Psoas muscle (tissue), 8 donors: ENCODE measurements at places on chromosomes 13 and 19.

- no peak for DNase-seq
These were observed 147.3 kb downstream of the UFM1 start for GRCh38 chr13:38496917-38497316.

GRCh38 chr13:42865768-42866102 lies 84.4 kb downstream of the FAM216B start:
- no peak for DNase-seq

DNA sequence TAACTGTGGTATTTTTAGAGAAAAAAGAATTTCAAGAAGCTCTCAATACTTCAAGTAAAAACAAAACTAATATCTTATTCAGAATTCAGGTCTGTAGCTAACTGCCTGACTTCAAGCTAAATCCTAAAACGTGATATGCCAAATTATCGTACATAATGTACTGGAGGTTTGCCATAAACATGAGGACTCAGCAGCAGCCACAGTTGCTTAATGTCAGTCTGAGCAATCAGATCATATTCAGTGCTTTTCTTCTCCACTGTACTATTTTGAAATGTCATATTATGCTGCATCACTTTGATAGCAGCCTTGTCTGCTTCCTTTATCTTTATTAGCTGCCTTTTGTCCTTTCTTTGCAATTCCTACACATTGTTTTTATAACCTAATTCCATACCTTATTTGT lies 265.1 kb upstream of the EDNRB start:
- DNase-seq = no peak

DNA sequence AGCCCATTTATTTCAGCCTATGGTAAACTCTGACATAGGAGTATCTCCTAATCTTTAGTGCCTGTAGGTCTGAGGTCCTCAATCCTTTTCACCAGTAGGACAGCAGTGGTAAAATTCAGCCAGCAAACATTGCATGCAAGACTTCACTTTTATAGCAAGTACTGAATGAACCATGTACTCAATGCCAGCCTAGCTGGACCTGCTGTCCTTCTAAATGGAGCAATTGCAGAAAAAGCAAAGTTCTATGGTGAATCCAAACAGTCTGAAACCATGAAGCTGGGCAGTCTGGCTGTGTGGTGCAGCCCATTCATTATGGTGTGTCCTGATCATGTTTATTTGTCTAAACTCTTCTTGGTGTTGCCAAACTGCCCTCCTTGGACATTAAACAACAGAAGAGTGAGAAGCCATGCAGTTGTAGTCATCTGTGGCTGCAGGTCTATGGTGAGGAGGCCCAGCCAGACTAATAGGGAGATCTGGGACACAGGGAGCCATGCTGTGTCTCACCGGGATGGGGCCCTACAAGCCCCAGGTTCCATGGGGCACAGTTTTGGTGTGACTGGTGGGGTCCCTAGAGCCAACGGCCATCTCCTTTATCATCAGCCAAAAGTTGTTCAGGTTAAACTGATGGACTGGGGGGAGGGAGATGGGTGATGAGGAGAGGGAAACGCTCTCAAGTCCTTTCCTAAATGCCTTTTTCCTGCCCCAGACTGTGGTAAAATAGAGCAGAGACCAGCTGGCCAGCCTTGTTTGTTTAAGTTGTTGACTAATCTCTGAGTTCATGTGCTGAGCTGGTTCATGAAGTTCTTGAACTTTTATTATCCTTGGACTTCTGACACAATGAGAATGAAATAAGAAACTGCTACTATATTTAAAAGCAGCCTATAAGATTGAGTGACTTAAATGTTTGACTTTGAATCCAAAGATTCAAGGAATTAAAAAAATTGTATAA lies 20.6 kb upstream of the TNFSF11 start:
- no peak for DNase-seq

DNA sequence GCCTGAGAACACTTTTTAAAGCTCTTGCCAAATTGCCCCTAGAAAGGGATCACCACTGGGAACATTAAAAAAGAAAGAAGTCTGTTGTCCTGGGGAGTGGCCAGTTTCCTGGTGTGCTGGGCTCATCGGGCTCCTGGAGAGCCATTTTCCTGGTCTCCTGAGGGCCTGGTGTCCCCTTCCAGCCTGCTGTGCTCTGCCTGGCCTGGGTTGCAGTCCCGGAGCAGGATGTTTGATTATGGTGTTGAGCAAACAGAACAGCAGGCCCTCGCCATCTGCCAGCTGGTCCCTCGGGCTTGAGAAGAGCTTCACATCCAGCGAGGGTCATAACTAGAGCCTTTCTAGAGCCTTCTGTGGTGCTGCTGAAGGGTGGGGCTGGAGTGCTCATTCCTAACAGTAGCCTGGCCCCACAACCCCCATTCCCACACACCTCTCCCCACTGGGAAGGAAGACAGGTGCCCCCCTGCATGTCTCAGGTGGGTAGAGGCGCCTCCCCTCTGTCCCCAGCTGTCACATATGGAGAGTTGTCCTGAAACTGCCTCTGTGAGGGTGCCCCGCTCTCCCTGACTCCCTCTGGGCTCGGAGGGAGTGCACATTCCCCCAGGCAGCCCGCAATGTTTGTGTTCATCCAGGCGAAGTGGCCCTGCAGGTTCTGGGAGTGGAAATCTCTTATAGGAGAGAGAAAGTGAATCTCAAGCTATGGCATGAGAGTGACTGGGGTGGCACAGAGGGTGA lies 151.1 kb downstream of the SIPA1L3 start:
- no peak for DNase-seq

DNA sequence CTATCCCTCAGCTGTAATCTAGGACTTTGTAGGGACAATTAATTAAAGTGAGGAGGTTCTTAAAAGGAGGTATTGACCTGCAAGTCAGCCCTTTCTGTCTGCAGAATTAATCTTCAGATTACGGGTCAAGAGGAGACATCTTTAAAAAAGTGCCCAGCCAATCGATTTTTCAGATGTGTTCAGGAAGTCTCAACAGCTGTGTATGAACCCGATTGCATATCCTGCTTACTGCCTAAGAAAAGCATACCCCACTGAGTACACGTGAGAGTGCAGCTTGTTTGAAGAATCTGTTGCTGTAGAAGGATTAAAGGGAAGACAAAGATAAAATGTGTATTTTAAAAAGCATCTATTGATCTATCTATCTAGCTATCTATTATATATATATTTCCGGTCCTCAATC lies 1194.5 kb downstream of the UQCRFS1 start:
- no peak for DNase-seq

GRCh38 chr13:53143757-53144339 lies 115.2 kb downstream of the OLFM4 start:
- DNase-seq = no peak

DNA sequence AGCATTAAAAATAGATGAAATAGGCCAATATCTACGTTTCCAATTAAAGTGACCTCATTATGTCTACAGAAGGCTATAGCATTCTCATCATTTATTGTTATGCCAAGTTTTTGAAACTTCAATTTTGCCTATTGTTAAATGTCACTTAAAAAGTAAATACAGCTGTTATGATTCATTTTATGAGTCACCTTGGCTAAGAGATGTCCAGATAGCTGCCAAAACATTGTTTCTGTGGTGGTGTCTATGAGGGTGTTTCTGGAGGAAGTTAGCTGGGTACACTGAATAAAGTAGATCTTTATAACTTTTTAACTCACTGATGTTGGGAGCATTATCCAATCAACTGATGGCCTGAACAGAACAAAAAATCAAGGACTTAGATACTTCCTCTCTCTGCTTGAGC lies 1209.7 kb upstream of the PCDH9 start:
- DNase-seq = no peak

GRCh38 chr13:104522235-104523072 lies 1456.2 kb upstream of the SLC10A2 start:
- peak; percentile 49 for DNase-seq

DNA sequence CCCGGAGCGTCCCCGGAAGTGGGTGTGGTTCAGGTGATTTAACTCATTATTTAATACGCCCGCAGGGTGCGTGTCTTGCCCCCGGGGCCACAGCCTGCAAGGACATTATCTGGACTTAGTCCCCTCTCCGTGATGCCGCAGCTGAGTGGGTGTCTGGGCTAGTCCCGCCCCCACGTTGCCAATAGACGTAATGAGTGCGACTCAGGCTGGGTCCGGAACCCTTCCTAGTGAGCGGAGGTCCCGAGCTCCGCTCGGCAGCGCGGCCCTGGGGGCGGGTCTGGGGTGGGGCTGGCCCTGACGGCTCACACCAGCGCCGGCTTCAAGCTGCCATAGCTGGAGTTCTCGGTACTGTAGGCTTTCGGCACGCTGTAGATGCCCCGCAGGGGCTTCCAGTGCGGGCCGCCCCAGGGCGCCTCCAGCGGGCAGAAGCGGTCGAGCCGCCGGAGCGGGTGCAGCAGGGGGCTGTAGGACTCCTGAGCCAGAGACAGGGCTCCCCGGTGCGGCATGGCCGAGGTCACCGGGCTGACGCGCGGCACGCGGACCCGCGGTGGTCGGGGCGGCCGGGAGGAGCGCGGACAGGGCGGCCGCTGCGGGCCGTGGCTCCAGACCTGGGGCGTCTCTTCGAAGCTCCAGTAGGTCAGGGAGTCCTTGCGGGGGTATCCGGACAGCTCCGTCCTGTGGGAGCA lies 918 bp upstream of the LHB start:
- peak; percentile 62 for DNase-seq

DNA sequence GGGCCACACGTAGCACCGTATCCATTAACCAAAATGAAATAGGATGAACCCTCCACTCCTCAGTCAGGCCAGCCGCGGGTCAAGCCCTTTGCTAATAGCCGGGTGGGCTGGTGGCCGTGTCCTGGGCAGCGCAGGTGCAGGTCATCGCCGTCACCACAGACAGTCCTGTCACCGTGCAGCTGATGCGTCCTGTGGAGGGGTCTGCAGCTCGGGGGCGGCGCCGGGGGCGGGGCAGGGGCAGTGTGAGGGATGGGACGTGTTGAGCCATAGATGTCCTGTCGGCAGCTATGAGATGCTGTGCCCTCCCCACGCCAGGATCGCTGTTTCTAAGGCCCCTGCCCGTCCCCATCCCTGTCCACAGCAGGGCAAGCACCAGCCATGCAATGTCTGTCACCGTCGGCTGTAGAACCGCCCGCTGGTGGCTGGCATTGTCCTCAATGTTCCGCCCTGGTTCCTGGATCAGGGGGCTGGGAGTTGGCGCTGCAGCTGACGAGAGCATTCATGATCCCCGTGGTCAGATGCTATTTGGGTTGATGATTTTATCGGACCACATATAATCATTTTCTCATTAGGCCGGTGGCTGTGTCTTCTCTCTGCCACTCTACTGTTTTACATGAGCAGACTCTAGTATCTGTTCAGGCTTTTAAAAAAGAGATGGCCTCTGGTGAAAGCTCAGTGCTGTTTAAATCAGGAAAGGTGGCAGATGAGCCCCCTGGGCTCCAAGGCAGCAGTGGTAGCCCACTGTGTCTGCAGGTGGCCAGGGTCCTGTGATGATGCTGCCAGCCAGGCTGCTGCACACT lies 126.1 kb downstream of the KDM4B start:
- no peak for DNase-seq

DNA sequence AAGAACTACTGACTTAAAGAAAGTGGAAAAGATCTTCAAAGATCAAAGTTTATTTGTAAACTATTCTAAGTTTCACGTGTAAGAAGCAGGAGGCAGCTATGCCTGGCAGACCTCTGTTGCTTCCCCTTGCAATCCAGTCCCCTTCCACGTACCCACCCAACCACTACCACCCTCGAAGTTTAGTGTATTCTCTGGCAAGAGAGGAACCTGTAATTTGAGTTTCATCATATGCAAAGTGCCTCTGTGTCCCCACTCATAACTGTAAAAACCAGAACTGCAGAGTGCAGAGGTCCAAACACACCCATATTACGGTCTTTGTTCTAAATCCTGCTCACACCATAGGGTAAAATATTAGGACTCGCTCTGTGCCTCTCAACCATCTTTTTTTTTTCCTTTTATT lies 75.8 kb upstream of the FRY start:
- no peak for DNase-seq

DNA sequence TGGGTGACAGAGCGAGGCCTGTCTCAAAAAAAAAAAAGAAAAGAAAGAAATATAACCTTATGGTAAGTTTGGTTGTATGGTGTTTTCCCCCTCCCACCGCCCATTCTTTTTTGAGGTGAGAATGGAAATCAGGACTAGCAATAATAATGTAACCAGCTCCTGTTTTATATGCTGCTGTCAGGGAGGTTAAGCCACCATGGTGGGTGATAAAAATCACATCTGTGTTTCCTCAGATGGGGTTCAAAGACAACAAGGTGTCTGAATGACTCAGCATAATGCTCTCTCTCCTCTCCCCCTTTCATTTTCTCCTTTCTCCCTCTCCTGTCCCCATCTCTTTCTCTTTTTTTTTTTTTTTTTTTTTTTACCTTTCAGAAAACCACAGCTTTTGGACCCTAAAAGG lies 28.3 kb upstream of the GARRE1 start:
- no peak for DNase-seq

DNA sequence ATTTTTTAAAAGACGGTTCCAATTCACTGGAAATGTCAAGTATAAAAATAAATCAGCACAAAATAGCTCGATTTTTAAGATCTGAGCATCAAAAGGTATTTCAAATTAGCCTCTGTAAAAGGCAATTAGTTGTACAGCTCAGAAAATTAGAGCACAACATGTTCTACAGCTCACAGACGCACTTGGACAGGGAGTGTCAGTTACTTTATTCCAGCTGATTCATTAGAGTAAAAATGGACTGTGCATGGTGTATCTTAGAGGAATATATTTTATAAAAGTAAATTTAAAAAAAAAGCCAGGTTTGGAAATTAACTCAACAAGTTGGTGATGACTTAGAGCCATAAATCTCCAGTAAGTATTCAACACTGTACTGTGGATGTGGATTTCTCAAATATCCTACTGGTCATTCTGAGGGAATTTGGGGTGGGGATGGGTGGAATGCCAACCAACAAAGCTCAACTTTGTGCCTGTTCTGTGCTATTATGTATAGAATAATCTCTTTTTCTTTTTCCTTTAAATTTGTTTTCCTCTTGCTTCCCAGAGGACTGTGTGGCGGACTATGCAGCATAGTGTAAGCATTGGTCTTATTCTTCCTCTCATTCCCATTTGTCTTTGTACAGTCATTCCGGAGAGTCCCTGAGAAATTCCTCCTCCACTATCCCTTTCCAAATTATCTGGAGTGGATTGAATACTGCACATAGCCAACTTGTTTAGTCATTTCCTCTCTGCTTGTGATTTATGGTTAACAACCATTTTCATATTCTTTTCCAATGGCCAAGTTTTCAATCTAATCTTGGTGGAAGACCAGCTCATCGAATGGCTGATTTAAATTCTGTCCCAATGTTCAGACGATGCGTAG lies 169.3 kb downstream of the DCT start:
- DNase-seq = no peak

- peak; percentile 14 for DNase-seq
These were observed 5.0 kb upstream of the MTMR6 start for GRCh38 chr13:25292301-25292700.
